ENCODE measurements at places on chromosomes 12 and 14. TPM values are rescaled to one million over a fixed set of nuclear protein-coding genes. Genes with fewer than 3 reads are reported as not detected.

The ZC2HC1C gene
- 5.3 TPM for total RNA-seq

The PZP gene
- not detected for total RNA-seq

The SLC8B1 gene
- 22.8 TPM for total RNA-seq

The USP44 gene
- total RNA-seq = 13.3 TPM

The CD69 gene
- 1.7 TPM for total RNA-seq

The FOXN4 gene
- total RNA-seq = not detected

The GPR132 gene
- 1.4 TPM for total RNA-seq

The HOXC10 gene
- total RNA-seq = 0.71 TPM

The ANO2 gene
- total RNA-seq = not detected

The INSM2 gene
- not detected for total RNA-seq

The DCN gene
- not detected for total RNA-seq

The EID3 gene
- total RNA-seq = 5.5 TPM

The DAO gene
- not detected for total RNA-seq

The OTOGL gene
- total RNA-seq = 0.05 TPM

The EPYC gene
- total RNA-seq = not detected

The TCL1B gene
- not detected for total RNA-seq

The SSTR1 gene
- total RNA-seq = 0.24 TPM

The ITGA7 gene
- total RNA-seq = 6.3 TPM

The ART4 gene
- not detected for total RNA-seq

The LRCOL1 gene
- total RNA-seq = not detected

The PTPN6 gene
- total RNA-seq = 42.4 TPM

The ASIC1 gene
- total RNA-seq = 4.1 TPM

The ZFHX2 gene
- 3.7 TPM for total RNA-seq

The MYF5 gene
- not detected for total RNA-seq

The KLRF1 gene
- not detected for total RNA-seq

The SERPINA3 gene
- 1,748 TPM for total RNA-seq

The PAH gene
- total RNA-seq = 31.4 TPM

The WASHC3 gene
- 34.3 TPM for total RNA-seq

The OVCH1 gene
- not detected for total RNA-seq

The TPPP2 gene
- not detected for total RNA-seq

The NPFF gene
- not detected for total RNA-seq

The FSCB gene
- not detected for total RNA-seq

The LPAR5 gene
- 3.2 TPM for total RNA-seq

The CCT2 gene
- 379 TPM for total RNA-seq

Measured in Calu3 (cell line).